ENCODE measurements at places on chromosomes 1 and 21. TPM values are rescaled to one million over a fixed set of nuclear protein-coding genes. Genes with fewer than 3 reads are reported as not detected.

LDLRAD1 gene
- not detected for total RNA-seq

- DNase-seq = no peak
Observed at GRCh38 chr21:19899645-19900044, 1098.6 kb upstream of the NCAM2 start.

DNA sequence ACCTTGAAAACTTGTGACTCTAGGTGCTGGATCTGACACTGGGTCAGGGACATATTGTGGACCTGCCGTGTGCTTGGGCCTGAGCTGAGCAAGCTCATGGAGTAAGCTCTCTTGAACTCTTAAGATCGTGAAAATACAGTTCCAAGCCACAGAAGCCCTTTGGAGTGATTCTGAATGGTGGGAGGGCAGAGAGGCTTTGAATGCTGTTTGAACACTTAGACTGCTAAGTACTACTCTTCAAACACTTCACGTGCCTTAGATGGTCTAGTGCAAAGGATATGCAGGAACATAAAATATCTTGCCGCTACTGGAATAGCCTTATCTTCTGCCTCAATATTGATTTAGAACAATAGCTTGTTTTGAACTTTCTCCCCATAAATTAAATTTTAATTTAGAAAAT lies 21.6 kb downstream of the ROR1 start:
- DNase-seq = no peak

GRCh38 chr1:202860744-202861419 lies 28.1 kb downstream of the RABIF start:
- DNase-seq = no peak

DNA sequence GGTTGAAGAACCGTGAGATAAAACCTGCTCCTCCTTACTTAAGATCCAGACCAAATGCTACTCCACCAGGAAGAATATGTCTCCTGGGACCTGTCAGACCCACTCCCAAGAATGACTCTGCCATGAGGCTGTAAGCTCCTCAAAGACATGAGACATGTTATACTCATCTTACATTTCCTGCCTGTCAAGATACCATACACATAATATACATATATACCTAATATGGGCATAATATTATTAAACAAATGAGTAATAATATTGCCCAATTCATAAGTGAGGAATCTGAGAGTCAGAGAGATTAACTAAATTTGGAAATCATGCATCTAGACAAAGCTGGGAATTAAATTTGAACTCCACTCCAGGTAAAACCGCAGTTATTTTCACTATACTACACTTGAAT lies 634.9 kb downstream of the LMO4 start:
- DNase-seq = no peak

- no peak for DNase-seq
Observed at GRCh38 chr1:156502894-156503697, 2.5 kb upstream of the MEF2D start.

DNA sequence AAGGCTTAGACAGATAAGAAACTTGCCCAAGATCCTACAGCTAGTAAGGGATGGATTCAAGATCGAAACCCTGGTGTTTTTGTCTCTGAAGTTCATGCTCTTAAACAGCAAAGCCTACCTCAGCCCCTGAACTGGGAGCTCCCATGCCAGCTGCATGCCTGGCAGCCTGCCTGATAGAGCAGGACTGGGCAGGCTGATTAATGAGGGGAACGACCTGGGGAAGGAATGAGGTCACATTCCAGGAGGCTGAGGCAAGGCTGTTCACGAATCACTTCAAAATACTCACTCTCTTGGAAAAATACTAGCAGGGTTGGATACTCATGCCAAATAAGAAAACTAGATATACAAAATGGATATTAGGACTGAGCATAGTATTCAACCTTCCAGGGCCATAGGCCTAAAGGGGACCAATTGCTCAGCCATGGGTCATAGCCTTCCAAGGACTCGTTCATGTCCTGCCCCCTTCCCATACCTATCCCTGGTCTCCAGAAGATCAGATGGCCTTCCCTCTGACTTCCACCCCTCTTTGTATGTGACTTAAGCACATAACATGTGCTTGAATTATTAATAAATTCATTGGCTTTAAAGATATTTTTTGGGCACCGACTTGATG lies 15.6 kb upstream of the TACSTD2 start:
- DNase-seq = no peak
